ENCODE measurements at places on chromosomes 12 and 14.
A peak's percentile ranks its signal among the peaks of the same experiment; 100 is the strongest.

DNA sequence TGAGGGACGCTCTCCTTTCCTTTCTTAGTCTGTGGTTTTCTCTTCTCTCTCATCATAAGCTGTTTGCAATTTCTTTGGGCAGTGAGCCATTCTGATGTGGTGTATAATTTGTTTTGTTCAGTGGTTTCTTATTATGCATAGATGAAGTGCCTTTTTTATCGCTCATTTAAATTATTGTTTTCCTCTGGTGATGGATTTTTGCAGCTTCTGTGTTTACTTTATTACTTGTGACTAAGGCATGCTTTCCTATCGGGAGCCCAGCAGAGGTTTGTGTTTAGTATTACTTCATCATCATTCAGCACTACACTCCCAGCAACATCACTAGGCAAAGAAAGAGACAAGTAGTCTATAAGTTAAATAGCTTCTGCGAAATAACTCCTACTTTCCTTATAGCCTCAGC lies 586.6 kb upstream of the NOVA1 start:
- no peak overlapping the region for H3K4me3 ChIP-seq
- no peak for DNase-seq
- H3K27me3 ChIP-seq, result no peaks in the 10 kb centered on the region
- no peaks in the 10 kb centered on the region for H3K4me1 ChIP-seq

- no peaks in the 10 kb centered on the region for H3K36me3 ChIP-seq
- no peaks in the 10 kb centered on the region for H3K4me1 ChIP-seq
- H3K4me3 ChIP-seq, result no peak overlapping the region
- H3K27me3 ChIP-seq, result no peaks in the 10 kb centered on the region
Observed at GRCh38 chr12:91250273-91250665, 67.7 kb upstream of the DCN start.

DNA sequence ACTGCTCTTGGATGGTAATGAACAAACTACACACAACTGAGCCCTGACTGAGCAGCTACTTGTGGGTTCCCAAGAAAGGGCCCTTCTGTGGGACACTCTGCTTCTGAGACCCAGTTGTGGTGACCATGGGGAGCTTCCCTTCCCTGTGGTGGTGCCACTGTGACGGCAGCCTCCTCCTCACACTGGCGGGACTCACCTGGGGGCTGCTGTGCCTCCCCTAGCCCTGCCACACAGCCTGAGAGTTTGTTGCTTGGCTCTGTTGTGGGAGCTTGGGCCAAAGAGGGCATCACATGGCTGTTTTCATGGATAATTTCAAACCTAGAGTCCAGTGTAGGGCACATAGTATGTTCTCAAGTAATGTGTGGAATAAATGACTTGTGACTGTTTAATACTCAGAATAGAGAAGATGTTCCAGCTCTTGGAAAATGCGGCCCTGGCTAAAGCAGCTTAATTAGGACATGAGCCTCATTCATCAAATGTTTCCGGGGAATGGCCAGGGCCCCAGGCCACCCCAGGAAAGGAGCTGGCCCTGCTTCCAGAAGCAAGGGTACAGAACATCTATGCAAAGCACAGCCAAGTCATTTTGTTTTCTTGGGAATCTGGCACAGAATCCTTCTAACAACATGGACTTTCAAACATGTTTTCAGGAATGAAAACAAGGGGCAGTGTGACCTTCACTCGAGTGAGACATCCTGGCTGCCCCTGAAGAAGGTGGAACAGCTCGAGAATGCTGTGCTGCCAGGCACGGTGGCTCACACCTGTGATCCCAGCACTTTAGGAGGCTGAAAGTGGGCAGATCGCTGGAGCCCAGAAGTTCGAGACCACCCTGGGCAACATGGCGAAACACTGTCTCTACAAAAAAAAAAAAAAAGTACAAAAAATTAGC lies 21.2 kb downstream of the ZFYVE21 start:
- H3K4me3 ChIP-seq, result no peak overlapping the region
- DNase-seq, result no peak
- H3K4me1 ChIP-seq, result no peaks in the 10 kb centered on the region
- H3K27ac ChIP-seq, result no peak overlapping the region
- H3K36me3 ChIP-seq, result peaks cover 3% of the 10 kb centered on the region

- DNase-seq, result no peak
- no peaks in the 10 kb centered on the region for H3K36me3 ChIP-seq
- no peak overlapping the region for H3K4me3 ChIP-seq
- no peak overlapping the region for H3K27ac ChIP-seq
- H3K27me3 ChIP-seq, result no peaks in the 10 kb centered on the region
- H3K4me1 ChIP-seq, result no peaks in the 10 kb centered on the region
Observed at GRCh38 chr14:45715946-45716345, 462.9 kb upstream of the MIS18BP1 start.

GRCh38 chr14:99271951-99272631 lies at the start of gene BCL11B:
Gene BCL11B, minus strand, starts transcription at chr14:99272197. Its CDS starts 979 bp downstream, at chr14:99271218.
- DNase-seq, result peak; percentile 93
- H3K36me3 ChIP-seq, result peaks cover 35% of the 10 kb centered on the region
- H3K27me3 ChIP-seq, result peaks cover 20% of the 10 kb centered on the region
- peaks cover 30% of the 10 kb centered on the region for H3K4me1 ChIP-seq
- H3K4me3 ChIP-seq, result peak within 1 kb of the TSS; percentile 89

DNA sequence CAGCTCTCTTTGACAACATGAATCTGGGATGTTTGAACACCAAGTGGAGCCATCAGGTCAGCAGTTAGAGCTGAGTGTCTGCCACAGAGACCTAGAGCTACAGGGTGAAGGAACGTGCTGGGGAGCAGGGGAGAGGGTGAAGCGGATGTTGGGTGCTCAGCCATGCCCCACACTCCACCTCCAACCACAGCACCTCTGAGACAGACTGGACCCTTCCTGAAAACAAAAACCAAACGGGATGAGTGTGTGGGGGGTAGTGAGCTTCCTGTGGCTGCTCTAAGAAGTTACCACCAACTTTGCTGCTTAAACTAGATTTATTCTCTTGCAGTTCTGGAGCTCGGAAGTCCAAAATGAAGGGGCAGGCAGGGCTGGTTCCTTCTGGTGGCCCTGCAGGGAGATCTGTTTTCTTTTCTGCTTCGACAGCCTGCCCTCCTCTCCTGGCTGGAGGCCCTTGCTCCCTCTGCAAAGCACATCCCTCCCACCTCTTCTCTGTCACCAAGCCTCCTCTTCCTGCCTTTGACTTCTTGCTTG lies 5.6 kb upstream of the GOLGA3 start:
- peaks cover 42% of the 10 kb centered on the region for H3K36me3 ChIP-seq
- peak; percentile 65 for DNase-seq

GRCh38 chr14:76775695-76776427 lies 14.6 kb downstream of the VASH1 start:
- DNase-seq, result peak; percentile 10
- H3K4me1 ChIP-seq, result peaks cover 14% of the 10 kb centered on the region
- no peak overlapping the region for H3K27ac ChIP-seq
- H3K27me3 ChIP-seq, result no peaks in the 10 kb centered on the region

DNA sequence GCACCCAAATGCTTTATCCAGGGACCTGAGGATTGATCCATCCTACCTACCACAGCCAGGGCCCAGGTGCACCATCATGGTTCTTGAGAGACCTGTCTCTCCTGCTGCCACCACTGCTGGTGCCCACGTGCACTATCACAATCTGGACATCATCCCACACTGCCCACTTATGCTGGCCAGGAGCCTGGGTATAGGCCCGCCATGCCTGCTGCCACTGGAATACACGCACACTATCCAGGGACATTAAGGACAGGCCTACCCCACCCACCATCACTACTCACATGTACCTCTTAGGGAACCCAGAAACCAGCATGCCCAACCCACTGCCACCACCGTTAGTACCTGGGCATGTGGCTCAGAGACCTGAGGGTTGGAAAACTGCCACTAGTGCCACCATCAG lies 207.7 kb downstream of the NELL2 start:
- no peak overlapping the region for H3K27ac ChIP-seq
- H3K27me3 ChIP-seq, result no peaks in the 10 kb centered on the region
- no peaks in the 10 kb centered on the region for H3K36me3 ChIP-seq
- H3K4me1 ChIP-seq, result no peaks in the 10 kb centered on the region
- no peak for DNase-seq
- no peak overlapping the region for H3K4me3 ChIP-seq

GRCh38 chr14:41785696-41786095 lies 179.0 kb downstream of the LRFN5 start:
- DNase-seq, result no peak
- no peaks in the 10 kb centered on the region for H3K36me3 ChIP-seq
- H3K27me3 ChIP-seq, result no peaks in the 10 kb centered on the region
- no peaks in the 10 kb centered on the region for H3K4me1 ChIP-seq

- H3K4me1 ChIP-seq, result no peaks in the 10 kb centered on the region
- H3K27me3 ChIP-seq, result no peaks in the 10 kb centered on the region
- H3K27ac ChIP-seq, result no peak overlapping the region
Observed at GRCh38 chr14:80536456-80536855, 325.2 kb upstream of the DIO2 start.

DNA sequence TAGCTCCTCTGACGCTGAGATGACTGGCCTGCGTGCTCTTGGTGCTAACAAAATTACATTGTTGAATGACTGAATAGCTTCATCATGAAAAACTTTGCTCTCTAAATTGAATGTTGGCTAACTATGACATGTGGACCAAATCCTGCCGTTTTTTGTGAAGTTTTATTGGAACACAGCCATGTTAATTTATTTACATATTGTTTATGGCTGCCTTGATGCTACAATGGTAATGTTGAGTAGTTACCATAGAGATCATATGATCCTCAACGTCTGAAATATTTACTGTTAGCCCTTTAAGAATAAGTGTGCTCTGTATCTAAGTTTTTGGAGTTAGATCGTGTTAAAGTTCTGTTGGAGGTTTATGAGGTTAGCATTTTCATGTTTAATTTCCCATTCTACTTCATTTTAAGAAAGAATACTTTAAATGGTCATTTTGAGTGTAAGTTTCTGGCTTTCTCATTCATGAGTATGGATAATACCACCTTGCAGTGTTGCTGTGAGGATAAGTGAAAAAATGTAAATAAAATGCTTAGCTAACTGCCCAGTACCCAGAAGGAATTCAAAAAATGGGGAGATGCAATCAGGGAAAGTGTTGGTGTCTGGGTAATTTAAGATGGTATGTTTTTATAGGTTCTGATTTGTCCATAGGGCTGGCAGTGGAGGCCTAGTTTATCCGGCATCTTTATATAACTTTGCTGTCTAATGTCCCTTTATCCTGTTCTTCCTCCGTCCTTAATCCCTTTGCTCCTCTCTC lies 35.3 kb downstream of the NUBPL start:
- no peaks in the 10 kb centered on the region for H3K27me3 ChIP-seq
- no peak overlapping the region for H3K27ac ChIP-seq
- DNase-seq, result no peak
- H3K4me3 ChIP-seq, result no peak overlapping the region

DNA sequence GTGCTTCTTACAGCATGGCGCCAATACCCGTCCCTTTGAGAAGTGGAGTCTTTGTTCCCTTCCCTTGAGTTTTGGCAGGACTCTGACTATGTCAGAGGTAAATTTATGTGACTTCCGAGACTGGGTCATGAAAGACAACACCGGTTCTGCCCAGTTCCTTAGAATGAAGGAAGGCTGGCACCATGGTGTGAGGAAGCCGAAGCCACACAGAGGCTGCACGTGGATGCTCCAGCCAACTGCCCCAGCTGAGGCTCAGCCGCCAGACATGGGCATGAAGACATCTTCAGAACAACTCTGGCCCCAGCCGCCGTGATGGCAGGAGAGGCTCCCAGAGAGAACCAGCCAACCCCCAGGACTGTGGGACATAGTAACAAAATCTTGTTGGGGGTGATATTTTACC lies 111.2 kb downstream of the CALM1 start:
- DNase-seq, result no peak
- H3K4me3 ChIP-seq, result no peak overlapping the region
- no peak overlapping the region for H3K27ac ChIP-seq
- H3K36me3 ChIP-seq, result no peaks in the 10 kb centered on the region
- H3K27me3 ChIP-seq, result peaks cover 21% of the 10 kb centered on the region
- no peaks in the 10 kb centered on the region for H3K4me1 ChIP-seq

DNA sequence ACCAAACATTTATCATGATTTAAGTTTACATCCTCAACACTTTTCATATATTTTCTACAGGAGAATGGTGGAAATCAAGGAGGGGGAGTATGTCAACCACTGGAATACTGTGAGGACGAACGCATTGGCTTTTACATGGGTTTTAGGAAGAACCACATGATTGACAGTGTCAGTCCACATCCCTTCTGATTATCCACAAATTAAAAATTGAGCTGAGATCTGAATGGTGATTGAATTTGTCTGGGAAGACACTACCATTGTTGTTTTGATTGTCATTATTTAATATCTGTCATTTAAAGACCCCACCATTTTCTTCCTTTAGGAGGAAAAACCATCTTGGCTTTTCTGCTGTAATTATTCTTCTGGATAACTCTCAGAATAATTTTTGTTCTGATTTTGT lies 31.3 kb upstream of the KLRF1 start:
- H3K4me1 ChIP-seq, result peaks cover 59% of the 10 kb centered on the region
- no peak for DNase-seq
- H3K36me3 ChIP-seq, result peaks cover 12% of the 10 kb centered on the region
- peaks cover 1% of the 10 kb centered on the region for H3K27me3 ChIP-seq

DNA sequence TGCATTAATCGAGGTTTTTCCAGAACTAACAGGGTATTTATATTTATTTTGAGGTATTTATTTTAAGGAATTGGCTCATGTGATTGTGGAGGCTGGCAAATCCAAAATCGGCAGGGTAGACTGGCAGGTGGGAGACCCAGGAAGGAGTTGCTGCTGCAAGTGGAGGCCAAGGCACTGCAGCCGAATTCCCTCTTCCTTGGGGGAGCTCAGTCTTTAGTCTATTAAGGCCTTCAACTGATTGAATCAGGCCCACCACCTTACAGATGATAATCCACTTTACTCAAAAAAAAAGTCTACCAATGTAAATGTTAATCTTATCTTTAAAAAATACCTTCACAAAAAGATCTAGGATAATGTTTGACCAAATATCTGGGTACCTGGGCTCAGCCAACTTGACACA lies 1.2 kb upstream of the OAS2 start:
- H3K4me3 ChIP-seq, result peak overlapping the region; percentile 87
- H3K27ac ChIP-seq, result peak overlapping the region; percentile 100
- H3K36me3 ChIP-seq, result peaks cover 52% of the 10 kb centered on the region
- no peaks in the 10 kb centered on the region for H3K27me3 ChIP-seq
- no peak for DNase-seq

DNA sequence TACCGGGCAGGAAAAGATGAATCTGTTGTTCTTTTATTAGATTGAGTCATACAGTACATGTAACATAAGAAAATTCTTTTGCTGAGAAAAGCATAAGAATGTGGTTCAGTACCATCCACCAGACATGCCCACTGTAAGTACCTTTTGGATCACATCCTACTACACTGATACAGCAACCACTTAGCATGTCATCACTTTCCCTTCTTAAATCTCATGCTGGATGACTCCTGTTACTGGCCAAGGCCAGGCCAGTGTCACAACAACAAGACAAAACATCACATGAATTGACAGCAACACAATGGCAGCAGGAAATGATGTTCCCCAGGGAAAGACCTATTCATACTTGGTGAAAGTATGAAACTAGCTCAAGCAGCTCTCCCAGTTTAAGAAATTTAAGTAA lies 46.4 kb downstream of the STXBP6 start:
- H3K4me1 ChIP-seq, result no peaks in the 10 kb centered on the region
- DNase-seq, result no peak
- H3K27ac ChIP-seq, result no peak overlapping the region
- H3K4me3 ChIP-seq, result no peak overlapping the region
- H3K27me3 ChIP-seq, result peaks cover 4% of the 10 kb centered on the region
- H3K36me3 ChIP-seq, result no peaks in the 10 kb centered on the region

GRCh38 chr12:116301621-116302020 lies 24.1 kb upstream of the MED13L start:
- H3K36me3 ChIP-seq, result no peaks in the 10 kb centered on the region
- H3K27ac ChIP-seq, result no peak overlapping the region
- H3K4me3 ChIP-seq, result no peak overlapping the region
- H3K27me3 ChIP-seq, result peaks cover 5% of the 10 kb centered on the region
- H3K4me1 ChIP-seq, result no peaks in the 10 kb centered on the region

- no peaks in the 10 kb centered on the region for H3K36me3 ChIP-seq
- no peak overlapping the region for H3K4me3 ChIP-seq
- H3K4me1 ChIP-seq, result no peaks in the 10 kb centered on the region
- H3K27me3 ChIP-seq, result peaks cover 1% of the 10 kb centered on the region
- no peak for DNase-seq
Observed at GRCh38 chr12:65996146-65996545, 134.4 kb downstream of the LLPH start.
